MCF 10A (cell line): ENCODE measurements at places on chromosomes 4 and X.

DNA sequence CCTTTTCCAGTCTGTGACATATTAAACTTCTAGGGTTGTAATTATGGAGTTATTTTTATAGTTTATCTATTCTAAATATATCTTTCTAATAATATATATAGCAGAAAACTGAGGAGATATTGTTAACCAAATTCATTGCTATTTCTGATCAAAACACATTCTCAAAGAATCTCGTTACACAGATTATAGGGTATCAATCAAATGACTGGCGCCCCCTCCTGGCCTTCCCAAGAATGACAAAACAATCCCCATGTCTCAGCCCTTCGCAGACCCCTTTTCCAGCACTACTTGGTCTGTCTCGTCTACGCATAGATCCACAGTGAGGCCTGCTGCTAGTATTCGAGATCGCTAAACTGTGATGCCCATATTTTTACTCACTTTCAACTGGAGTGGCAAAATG lies 209.3 kb downstream of the GPC3 start:
- peak; percentile 34 for DNase-seq

DNA sequence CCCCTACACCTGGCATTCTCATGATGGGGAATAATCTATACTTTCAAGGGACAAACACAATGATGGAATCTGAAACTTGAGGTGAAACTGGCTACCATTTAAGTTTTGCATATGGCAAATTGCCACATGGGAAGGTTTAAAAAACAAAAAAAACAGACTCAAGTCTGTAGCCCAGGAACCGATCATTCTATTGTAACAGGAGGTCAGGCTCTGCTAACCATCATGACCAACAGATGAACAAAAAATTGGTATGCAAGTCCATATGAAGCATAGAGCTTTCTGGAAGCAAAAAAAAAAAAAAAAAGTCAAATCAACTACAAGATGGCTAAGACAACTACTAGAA lies 594.3 kb upstream of the DIPK2B start:
- no peak for DNase-seq

- DNase-seq = peak; percentile 40
Observed at GRCh38 chr4:61201561-61201960, 1.4 kb downstream of the ADGRL3 start.

GRCh38 chrX:33336783-33337182 lies 125.4 kb upstream of the DMD start:
- peak; percentile 45 for DNase-seq

DNA sequence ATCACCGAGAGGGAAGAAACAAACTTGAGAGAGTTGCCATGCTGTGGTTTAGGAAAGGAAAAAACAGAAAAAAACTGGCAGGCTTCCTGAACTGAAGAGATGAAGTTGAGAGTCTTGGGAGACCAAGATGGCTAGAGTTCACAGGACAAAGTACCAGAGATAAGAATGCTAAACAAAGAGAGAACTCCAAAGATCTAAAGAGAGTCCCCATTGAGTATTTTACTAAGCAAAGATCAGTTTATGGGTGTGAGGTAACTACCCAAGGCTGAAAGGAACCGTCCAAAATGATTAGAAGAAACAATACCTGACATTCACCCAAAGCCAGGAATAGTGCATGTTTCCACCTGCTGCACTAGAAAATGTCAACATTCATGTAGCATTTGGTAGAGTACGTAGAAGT lies 21.8 kb upstream of the COX7B2 start:
- DNase-seq = no peak

DNA sequence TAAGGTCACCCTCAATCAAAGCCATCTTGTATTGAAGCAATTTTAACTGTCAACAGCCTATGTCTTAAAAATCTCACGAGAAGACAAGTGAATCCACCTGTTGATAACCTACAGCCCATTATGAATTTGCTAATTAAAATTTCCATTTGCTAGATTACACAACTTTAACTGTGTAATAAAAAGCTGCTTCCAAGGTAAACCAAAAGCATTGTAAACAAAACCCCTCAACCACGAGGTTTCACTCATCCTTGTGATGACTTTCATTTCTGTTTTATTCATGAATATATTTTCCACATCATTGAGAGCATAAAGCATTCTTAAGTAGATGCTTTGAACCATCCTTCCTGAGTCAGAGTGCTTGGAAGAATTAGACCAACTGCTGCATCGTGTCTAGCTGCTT lies 217.5 kb upstream of the GYPA start:
- no peak for DNase-seq
